GOT3 (cell line): ENCODE measurements at places on chromosomes 3 and 15.

- DNase-seq = no peak
Measured at GRCh38 chr15:25846377-25846776, 16.8 kb downstream of the ATP10A start.

- no peak for DNase-seq
Measured at GRCh38 chr3:158802409-158803268, 785 bp downstream of the MFSD1 start.

GRCh38 chr3:152443212-152444023 is 174.7 kb downstream of the MBNL1 start:
- no peak for DNase-seq

GRCh38 chr3:9884555-9885165 is 4.6 kb upstream of the CIDEC start:
- no peak for DNase-seq
